T1000 (cell line): ENCODE measurements at places on chromosomes 5 and 9.

- no peak for DNase-seq
These were observed 20.9 kb upstream of the PLIN2 start for GRCh38 chr9:19148187-19148586.

GRCh38 chr5:10518347-10518746 lies 45.5 kb upstream of the ANKRD33B start:
- no peak for DNase-seq

- no peak for DNase-seq
These were observed 97.8 kb downstream of the STK32A start for GRCh38 chr5:147332658-147333057.

DNA sequence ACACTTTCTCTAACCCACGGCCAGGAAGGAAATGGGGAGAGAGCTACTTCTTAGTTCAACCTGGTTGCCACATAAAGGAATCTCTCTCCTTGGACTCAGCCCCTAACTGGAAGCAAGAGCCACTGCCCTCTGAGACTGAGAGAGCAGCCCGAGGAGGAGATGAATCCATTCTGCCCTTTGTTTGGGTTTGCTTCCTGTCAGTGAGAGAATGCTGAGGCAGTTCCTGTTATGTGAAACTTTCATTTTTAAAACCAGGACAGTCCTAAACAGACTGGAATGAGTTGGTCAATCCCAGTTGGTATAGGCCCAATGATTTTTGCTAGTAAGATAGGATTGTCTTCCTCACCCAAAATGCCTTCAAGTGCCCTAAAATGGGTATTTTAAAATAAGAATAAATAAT lies 205.1 kb downstream of the NTRK2 start:
- no peak for DNase-seq

DNA sequence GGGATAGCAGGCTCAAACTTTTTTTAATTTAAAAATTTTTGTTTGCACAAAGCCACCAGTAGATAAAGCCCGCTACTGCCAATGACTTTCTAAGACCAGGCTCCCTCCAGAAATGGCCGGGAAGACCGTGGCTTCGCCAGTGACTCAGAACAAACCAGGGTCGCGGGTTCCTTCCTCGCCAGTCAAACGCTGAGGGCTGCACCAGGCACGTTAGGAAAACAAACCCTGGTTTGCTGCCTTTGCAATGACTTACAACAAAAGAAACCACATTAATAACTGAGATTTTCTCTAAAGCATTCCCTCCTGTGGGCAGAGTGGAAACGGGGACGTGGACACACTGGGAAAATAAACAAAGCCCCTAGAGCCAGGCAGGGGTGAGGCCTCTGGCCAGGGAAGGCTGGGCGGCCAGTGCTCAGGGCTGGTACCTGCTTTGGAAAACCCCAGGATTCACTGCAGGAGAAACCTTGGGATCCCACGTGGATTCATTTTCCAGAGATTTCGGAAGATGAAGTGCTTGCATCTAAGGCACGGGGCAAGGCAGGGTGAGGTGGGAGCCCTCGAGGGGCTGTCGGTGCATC lies 3.8 kb downstream of the PRRX2 start:
- DNase-seq: peak; percentile 19

- DNase-seq: no peak
These were observed 98.7 kb downstream of the PAX5 start for GRCh38 chr9:36935332-36935731.

DNA sequence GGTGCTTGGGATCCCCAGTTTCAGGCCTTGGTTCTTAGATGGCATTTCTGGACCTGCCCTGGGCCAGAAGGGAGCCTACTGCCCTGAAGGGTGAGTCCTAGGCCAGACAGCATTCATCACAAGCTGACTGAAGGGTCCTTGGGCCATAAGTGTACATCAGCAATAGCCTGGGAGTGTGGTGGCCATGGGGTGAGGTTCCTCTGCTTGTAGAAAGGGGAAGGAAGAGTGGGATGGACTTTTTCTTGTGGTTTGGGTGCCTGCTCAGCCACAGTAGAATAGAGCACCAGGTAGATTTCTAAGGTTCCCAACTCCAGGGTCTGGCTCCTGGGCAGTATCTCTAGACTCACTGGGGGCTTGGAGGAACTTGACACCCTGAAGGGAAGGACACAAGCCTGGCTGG lies 95.2 kb upstream of the PHF24 start:
- no peak for DNase-seq

- DNase-seq: no peak
These were observed 120.9 kb downstream of the ADAMTSL1 start for GRCh38 chr9:18594837-18595236.

- DNase-seq: no peak
These were observed 632.5 kb downstream of the SLCO4C1 start for GRCh38 chr5:101663543-101663942.

GRCh38 chr5:114727358-114727757 lies 365.5 kb downstream of the KCNN2 start:
- no peak for DNase-seq

DNA sequence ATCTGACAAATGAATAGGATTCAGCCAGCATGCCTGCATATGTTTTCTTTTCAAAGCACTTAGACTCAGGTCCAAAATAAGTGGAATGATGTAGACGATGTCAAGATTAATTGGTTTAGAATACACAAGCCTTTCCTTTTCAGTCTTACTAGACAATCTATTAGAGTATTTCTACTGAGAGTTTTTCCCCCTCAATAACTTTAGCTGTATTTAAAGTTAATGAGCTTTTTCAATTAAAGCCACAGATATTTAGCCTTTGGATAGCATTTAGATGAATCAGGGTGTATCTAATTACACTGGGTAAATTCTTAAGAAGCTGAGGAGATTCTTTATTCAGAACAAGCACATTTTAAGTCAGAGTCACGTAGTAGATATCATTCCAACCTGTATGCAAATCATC lies 198.7 kb upstream of the MPDZ start:
- DNase-seq: no peak

- no peak for DNase-seq
These were observed 32.8 kb downstream of the SH3RF2 start for GRCh38 chr5:145968970-145969713.

GRCh38 chr9:97866300-97866699 lies 13.3 kb downstream of the FOXE1 start:
- no peak for DNase-seq

DNA sequence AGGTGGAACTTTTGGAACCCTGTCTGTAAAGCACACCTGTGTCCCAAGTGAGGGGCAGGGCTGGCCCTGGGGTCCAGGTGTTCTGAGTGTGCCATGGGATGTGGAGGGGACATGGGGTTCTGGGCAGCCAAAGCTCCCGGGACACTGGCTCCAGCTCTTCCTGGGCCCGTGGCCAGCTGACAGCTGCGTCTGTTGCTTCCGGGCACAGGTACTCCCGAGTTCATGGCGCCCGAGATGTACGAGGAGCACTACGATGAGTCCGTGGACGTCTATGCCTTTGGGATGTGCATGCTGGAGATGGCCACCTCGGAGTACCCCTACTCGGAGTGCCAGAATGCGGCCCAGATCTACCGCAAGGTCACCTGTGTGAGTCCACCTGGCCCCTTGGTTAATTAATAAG lies 50.7 kb downstream of the WNK2 start:
- no peak for DNase-seq

- DNase-seq: no peak
These were observed 79.6 kb downstream of the MYO10 start for GRCh38 chr5:16856531-16856930.

GRCh38 chr5:67992923-67993322 lies 222.6 kb upstream of the PIK3R1 start:
- DNase-seq: no peak

DNA sequence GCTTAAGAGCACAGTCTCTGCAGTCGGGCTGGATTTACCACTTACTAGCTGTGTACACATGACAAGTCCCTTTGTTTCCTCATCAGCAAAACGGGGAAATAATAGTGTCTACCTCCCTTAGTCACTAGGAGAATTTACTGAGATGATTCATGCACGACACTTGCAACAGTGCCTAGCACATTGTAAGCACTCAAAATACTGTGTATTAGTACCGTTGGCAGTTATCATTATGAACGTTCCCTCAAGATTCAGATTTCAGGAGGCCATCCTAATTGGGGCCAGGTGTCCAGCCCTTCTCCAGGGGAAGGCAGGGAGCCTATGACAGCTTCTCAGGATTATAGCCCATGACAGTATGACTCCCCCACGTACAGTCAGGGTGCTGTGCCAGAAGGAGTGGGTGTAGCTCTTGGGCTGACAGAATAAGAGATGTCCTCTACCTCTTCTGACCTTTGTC lies 164.3 kb downstream of the DOCK2 start:
- DNase-seq: no peak

- no peak for DNase-seq
These were observed 4.7 kb downstream of the PRDM6 start for GRCh38 chr5:123093601-123094236.

- no peak for DNase-seq
These were observed 53.8 kb upstream of the CLINT1 start for GRCh38 chr5:157912621-157913325.

GRCh38 chr5:129001841-129002526 lies 36.7 kb downstream of the SLC27A6 start:
- DNase-seq: no peak

GRCh38 chr5:88833371-88834130 lies 49.4 kb downstream of the MEF2C start:
- no peak for DNase-seq

- DNase-seq: no peak
These were observed 3.8 kb downstream of the GPR150 start for GRCh38 chr5:95623706-95624105.

- DNase-seq: no peak
These were observed 83.4 kb upstream of the IQGAP2 start for GRCh38 chr5:76319673-76320072.

DNA sequence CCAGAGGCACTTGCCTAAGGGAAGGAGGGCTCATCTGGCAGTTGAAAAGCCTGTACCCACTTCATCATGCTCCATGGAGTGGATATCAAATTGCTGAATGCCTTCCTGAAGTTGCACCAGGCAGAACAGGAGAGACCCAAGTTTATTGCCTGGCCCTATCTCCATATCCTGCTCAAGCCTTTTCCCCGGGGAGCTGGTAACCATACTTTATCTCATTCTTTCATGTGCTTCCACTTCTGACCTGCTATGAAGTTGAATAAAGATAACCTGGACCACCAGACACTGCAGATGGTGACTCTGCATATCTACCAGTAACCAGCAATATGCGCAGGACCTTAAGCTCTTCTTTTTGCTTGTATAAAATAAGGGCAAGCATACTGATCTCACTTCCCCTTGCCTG lies 1397.5 kb upstream of the CDH6 start:
- no peak for DNase-seq

- DNase-seq: no peak
These were observed 2.8 kb upstream of the UBAC1 start for GRCh38 chr9:135963938-135964337.

- DNase-seq: no peak
These were observed 353.7 kb downstream of the SLCO4C1 start for GRCh38 chr5:101942321-101942882.

DNA sequence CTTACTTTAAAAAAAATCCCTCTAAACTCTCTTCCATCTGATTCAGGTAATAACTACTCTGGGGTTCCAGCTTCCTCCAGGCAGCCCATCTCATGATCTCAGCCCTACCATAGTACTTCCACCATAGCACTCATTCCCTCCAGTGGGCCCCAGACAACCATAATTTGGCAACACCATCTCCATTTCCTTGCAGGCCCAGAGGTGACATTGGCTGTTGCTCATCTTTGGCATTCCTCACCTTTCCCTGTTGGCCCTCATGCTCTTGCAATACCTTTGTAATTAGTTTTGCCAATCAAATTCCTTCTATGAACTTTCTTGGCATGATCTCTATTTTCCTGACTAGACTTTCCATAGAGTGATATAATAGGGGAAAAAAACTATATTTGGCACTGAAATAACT lies 60.1 kb downstream of the TAF11L14 start:
- no peak for DNase-seq

DNA sequence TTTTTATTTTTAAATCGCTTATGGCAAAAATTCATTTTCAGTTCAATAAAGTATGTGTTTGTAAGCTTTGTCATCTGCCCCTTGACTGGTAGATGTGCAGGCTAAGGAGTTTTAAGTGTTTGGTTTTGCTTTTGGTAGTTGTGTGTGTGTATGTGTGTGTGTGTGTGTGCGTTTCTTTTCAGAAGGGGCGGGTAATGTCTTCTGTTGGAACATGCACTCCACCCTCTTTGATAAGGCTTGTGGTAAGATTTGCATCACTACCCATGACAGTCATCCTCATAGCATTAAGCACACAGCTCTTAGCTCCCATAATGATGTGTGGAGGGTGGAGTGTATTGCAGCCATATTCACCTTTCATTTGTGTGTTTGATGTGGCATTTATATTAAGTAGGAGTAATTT lies 92.1 kb upstream of the FSD1L start:
- DNase-seq: no peak

GRCh38 chr9:131461166-131461565 lies 41.6 kb upstream of the POMT1 start:
- no peak for DNase-seq
